ENCODE measurements at places on chromosomes 2 and 18.

- no peak for DNase-seq
Observed at GRCh38 chr18:62371436-62371835, 46.3 kb downstream of the TNFRSF11A start.

- peak; percentile 10 for DNase-seq
Observed at GRCh38 chr2:240139011-240139441, 1.4 kb downstream of the OTOS start.

GRCh38 chr2:53941749-53942148 lies 29.0 kb downstream of the PSME4 start:
- DNase-seq: no peak

- no peak for DNase-seq
Observed at GRCh38 chr2:145601361-145601925, 1081.5 kb upstream of the ZEB2 start.

- DNase-seq: no peak
Observed at GRCh38 chr2:28678944-28679343, 72.7 kb upstream of the PPP1CB start.

DNA sequence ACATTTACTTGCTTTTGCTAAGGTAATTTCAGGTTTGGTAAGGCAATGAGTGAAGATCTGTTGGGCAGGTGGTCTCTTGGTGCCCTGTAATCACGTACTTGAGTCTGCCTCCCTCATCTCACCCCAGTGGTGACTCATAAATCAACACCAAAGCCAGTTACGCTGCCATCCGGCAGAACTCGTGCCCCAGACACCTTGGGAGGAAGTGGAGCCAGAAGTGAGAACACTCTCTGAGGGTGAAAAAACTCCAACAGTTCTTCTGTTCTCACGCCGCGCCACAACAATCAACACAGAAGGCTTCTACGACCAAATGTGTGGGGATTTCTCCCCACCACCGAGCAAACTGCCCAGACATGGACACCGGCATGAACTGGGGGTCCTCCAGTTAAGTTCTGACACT lies 206.2 kb downstream of the ARL4C start:
- DNase-seq: no peak

- no peak for DNase-seq
Observed at GRCh38 chr18:62605685-62606084, 82.9 kb downstream of the ZCCHC2 start.

GRCh38 chr2:145220496-145220895 lies 700.6 kb upstream of the ZEB2 start:
- DNase-seq: no peak

- DNase-seq: no peak
Observed at GRCh38 chr2:124034265-124034664, 9.2 kb downstream of the CNTNAP5 start.

- DNase-seq: no peak
Observed at GRCh38 chr2:29270701-29271121, 155.5 kb downstream of the CLIP4 start.

DNA sequence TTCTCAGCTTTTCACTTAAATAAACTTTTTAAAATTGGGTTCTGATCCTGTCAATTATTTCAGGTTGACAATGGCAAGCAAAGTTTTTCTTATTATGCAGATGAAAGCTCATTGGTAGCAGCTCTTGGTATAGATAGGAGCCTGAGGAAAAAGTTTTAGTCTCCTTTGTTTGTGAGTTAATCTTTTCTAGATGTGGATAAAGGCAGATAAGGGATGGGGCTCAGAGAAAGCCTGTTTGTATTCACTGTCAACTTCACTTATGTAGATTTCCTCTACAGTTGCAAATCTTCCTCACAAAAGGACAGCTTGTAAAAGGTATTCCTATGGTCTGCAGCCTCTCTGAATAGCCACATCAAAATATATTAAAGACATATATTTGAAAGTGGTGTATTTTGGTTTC lies 224.5 kb upstream of the SPOPL start:
- no peak for DNase-seq

GRCh38 chr2:120832296-120833070 lies 96.8 kb downstream of the GLI2 start:
- DNase-seq: no peak

GRCh38 chr2:205771666-205772065 lies 89.4 kb downstream of the NRP2 start:
- DNase-seq: no peak

DNA sequence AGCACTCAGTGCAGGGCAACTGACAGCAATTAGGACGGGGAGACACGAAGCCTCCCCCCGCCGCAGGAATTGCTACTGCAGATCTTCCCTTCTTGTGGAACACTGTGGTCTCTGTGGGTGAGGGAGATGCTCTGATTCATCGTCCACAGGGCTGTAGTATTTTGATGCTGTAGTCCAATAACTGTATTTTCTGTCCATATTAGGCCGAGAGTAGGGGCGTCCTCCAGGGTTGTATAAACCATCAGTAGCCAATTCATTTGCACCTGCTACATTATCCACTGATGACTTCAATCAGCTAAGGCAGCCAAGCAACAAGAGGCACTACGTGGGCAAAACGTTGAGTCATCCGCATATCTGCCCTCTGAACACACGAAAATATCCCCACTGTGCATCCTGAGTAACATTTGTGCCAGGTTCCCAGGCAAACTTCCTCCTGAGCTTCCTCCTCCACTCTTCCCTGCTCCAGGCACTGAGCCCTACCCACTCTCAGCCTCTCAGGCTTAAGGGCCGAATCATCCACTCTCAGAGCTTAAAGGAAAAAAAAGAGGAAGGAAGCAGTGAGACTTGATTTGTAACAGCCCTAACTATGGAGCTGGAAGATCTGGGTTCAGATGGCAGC lies 62.1 kb downstream of the LBH start:
- DNase-seq: no peak

DNA sequence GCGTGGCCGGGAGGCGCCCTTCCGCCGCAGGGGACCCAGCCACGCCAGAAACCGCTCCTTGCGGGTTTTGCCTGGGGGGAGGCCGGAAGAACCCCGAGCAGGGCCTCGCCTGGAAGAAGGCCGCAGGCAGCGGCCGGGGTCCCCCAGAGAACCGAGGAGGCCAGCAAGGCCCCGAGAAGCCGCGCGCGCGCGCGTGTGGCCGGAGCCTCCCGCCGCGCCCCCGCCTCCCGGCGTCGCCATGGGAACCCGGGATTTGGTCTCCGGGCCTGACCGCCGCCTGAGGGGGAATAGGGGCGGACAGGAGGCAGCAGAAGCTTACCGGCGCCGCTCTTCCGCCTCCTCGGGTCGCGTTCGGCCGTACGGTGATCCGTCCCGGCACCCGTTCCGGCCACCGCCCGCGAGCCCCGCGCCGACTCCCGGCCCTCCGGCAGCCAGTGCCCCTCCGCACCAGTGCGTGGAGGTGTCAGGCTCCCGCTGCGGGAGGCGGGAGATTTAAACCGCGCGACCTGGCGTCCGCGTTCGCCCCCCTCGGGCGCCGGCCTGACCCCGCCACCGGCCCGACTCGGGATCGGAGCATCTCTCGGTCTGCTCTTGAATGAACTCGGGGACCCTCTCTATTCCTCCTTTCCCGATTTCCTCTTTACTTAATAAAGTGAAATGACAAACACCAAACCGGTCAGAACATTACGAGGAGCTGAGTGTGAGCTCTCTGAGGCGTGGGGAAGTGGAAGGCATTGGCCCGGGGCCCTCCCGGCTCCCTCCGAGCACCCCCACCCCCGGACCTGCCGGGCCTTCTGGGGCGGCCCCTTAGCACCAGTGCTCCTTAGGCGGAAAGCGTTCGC lies at the start of gene ICA1L:
TSS of gene ICA1L (minus strand) at position 467 of the 842 bp plus-strand sequence. CDS start 42,757 bp downstream, outside the sequence.
- peak; percentile 81 for DNase-seq

DNA sequence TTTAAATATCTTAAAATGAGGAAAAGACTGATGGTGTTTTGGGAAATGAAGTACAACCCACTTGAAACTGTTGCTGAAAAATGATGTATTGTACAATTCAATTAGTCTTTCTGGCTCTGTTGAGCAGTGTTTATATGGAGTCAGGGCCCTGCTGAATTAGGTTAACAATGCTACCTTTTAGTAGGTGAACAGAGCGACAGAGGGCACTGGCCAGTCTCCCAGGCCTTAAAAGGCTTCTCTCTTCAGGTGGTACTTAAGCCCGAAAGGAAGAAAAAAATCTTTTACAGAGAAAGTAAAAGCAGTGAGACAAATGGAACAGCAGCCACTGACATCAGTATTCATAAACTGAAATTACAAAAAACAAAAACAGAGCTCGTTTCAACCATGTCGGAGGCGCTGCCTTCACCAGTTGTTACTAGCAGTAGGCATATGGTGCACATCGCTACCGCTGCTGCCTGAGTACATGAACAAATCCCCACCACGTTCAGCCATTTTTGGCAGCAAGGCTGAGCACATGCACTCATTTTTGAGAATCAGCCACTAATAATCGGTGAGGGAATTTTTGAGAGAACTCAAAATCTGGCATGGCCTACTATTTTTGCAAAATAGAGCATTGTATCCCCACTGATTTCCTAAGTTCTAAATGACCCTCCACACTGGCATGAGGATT lies 91.8 kb downstream of the PLEKHM3 start:
- DNase-seq: no peak

- DNase-seq: no peak
Observed at GRCh38 chr2:85181134-85181631, 48.0 kb downstream of the TCF7L1 start.

DNA sequence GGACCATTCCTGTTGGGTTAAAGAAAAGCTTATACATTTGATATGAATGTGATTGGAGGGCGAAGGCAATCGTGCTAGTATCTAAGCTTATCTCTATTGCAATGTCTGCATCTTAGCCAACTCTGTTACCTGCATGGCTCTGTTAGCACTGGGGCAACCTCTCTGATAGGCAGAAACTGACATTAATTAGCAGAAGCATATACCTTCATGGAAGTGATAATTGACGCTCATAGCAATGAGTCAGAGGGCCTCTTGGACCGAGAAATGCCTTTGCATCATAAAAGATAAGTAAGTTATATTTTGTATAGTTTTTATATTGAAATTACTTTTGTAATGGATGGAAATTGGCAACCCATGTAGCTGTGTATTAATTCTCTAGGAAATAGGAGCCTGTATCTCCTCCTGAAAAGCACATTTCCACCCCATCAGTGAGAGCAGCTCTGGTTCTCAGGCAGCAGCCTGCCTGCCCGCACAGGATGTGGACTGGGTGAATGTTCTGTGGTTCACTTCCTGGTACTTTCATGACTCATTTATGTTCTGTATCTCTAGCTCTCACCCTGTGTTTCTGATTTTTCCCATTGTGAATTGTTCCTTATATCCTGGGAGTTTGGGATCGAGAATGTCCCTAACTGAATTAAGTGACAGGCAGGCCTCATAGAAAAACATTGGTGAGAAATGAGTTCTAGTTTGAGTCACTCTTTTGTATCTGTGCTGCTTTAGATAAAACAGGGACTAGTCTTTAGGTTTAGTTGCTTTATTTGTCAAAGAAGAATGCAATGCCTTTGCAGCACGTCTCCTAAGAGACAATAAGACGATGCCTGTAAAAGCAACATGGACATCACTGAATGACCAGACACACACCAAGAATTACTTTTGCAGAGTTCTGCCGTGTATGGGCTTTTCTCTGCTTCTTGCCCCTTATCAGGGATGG lies 344.9 kb downstream of the DCDC2C start:
- DNase-seq: no peak

DNA sequence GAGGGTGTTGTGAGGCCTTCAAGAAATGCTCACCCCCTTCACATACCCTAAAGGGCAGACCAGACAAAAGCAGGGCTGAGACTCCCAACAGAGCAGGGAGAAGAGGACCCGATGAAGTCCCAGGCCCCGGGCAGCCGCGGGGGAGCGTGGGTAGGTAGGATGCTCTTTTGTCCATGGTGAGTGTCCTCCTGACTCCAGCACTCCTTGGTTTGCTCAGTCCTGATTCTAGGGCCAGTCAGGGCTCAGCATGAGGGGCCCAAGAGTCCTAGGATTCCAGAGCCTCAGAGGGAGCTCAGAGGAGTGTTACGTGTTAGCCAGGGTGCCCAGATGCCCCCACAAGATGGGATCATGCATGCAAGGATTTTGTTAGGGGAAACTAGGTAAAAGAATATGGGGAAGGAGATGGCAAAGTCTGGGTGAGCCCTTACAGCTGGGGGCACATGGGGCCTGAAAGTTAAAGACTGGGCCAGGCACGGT lies 64.8 kb downstream of the SMAD7 start:
- no peak for DNase-seq

DNA sequence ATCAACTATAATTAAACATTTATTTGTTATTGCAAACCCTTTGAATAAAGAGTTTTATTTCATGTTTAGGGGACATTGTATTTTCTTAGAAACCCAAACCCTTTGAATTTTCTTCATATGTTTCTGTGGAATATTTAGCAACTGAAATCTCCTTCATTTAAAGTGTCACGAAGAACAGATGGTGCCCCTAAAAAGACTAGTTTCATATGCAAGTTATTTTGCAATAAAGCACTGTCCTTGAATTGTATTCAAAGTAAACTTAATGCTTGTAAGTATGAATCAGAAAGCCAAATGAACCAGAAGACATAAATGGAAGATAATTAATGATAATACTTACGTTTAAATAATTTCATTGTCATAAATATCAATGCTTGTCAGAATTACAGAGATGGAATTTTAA lies 151.9 kb upstream of the CWC22 start:
- DNase-seq: no peak

GRCh38 chr2:1254662-1255343 lies 158.5 kb upstream of the TPO start:
- no peak for DNase-seq

DNA sequence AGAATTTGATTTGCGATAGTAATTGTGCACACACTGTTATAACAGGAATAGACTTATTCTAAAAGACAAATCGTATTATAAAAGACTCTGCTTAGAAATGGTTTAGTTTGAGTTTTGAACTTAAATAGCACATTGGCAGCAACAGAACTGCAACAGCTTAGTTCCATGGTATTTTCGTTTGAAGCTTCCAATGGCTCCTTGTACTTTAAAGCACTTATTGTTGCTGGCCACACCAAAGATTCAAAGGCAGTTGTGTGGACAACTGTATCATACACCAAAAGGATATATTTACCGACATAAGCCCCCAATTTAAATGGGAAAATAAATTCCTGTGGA lies 627 bp downstream of the WIPF1 start:
- DNase-seq: no peak

- DNase-seq: no peak
Observed at GRCh38 chr18:31454066-31454708, 6.6 kb downstream of the DSG3 start.

- DNase-seq: peak; percentile 79
Observed at GRCh38 chr2:98086491-98087446, at the start of gene VWA3B. Gene VWA3B, plus strand, starts transcription at chr2:98087167. Its CDS starts 5,926 bp downstream, at chr2:98093093.

- no peak for DNase-seq
Observed at GRCh38 chr2:120683081-120683480, 52.6 kb upstream of the GLI2 start.

- DNase-seq: no peak
Observed at GRCh38 chr2:231455890-231456289, 8.4 kb downstream of the NCL start.

- no peak for DNase-seq
Observed at GRCh38 chr18:6248017-6248416, 166.7 kb downstream of the L3MBTL4 start.

- no peak for DNase-seq
Observed at GRCh38 chr18:49031511-49032188, 80.9 kb upstream of the SMAD7 start.

- DNase-seq: no peak
Observed at GRCh38 chr2:181790716-181791649, 100.5 kb upstream of the ITPRID2 start.

GRCh38 chr2:191202209-191202721 lies 42.9 kb upstream of the MYO1B start:
- no peak for DNase-seq

Measured in ovary (tissue), 10 donors.